T-helper 2 cell (primary cell): ENCODE measurements at places on chromosomes 7 and 10.

- DNase-seq, result no peak
Measured at GRCh38 chr7:82359426-82359825, 84.2 kb downstream of the CACNA2D1 start.

DNA sequence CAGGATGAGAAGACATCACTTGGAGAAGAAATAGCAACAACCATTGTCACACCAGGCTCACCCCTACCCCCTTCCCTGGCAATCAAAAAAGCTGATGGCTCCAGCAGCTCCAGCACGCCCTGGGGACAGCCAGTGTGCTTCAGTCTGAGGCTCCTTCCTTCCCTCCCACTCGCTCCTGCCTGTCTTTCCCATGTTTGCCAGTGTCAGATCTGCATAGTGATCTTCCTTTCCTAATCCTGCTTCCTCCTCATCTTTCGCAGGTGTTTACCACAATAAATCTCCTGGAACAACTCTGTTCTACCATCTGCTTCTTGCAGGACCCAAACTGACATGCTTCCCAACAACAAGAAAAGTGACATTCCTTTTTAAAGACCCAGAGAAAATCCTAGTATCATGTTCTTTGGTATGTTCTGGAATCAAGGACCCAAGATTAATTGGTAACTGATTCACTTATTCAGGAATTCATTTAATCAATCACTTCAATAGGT, 57.1 kb downstream of the STEAP1B start:
- DNase-seq, result no peak

DNA sequence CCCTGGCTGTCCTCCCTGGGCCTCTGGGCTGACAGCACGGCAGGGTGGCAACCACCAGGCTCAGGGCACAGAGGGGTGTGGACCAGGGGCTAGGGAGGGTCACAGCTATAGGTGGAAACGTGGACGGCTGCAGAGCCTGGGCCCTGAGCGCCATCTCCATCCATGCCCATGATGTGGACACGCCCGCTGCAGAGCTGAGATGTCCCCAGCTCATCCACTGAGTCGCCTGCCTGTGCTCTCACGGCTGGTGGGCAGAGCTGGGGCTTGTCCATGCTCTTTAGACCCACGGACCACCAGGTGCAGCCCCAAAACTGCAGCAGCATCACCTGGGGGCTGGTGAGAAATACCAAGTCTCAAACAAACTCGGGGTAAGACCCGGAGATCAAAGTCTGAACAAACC, 16.1 kb downstream of the TECPR1 start:
- no peak for DNase-seq

- DNase-seq, result peak; percentile 74
Measured at GRCh38 chr7:24821045-24821753, 63.9 kb upstream of the GSDME start.
